Left kidney (tissue), 8 donors: ENCODE measurements at places on chromosomes 12 and 14.
A peak's percentile ranks its signal among the peaks of the same experiment; 100 is the strongest.

DNA sequence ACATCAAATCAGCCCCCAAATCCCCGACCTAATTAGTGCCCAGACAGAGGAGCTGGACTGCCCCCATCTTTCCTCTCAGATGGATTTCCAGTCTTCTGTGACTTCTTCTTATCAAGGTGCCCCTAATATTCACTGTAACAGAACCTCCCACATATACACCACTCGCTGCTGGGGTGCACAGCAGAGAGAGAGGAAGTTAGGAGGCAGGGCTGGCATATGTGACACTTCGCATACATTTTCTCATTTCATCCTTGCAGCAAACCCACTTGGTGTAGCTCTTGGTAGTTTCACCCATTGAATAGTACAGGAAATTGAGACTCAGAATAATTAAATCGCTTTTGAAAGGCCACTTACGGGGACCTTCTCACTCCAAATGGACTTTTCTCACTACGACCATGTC is 56.5 kb upstream of the CCND2 start:
- DNase-seq = no peak

- DNase-seq = no peak
These were observed 125.0 kb downstream of the PTPN11 start for GRCh38 chr12:112543751-112544150.

GRCh38 chr14:51014086-51014485 is 69.8 kb upstream of the PYGL start:
- no peak for DNase-seq

DNA sequence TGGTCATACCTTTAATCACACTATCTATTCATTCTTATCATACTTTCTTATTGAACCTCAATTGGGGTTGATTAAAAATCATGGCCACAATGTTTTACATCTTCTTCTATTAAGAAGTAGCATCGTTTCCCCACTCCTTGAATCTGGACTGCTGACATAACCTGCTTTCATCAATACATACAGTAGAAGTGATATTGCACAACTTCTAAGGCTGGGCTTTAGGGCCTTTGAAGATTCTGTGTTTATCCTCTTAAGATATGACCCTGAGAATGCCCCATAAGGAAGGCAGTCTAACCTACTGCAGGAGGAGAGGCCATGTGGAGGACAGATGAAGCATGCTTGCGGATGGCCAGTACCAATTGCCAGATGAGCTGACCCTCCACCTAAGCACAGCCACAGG is 1142.8 kb upstream of the SEL1L start:
- no peak for DNase-seq

DNA sequence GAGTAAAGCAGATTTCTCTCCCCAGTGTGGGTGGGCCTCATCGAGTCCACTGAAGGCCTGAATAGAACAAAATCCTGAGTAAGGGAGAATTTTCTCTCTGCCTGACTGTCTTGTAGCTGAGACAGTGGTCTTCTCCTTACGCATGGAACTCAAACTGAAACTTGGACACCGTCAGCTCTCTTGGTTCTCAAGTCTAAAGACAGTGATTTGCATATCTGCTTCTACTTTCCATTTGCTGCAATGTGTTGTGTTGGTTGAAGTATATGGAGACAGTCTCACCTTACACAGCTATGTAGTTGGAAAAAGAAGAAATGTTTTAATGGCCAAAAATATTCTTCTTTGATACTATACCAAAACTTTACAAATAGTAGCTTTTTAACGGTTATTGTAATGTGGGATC is 160.2 kb upstream of the LMNTD1 start:
- no peak for DNase-seq

GRCh38 chr12:6443361-6443983 is 1.3 kb upstream of the CD27 start:
- no peak for DNase-seq

- no peak for DNase-seq
These were observed 40.5 kb downstream of the CD163L1 start for GRCh38 chr12:7403466-7403865.

DNA sequence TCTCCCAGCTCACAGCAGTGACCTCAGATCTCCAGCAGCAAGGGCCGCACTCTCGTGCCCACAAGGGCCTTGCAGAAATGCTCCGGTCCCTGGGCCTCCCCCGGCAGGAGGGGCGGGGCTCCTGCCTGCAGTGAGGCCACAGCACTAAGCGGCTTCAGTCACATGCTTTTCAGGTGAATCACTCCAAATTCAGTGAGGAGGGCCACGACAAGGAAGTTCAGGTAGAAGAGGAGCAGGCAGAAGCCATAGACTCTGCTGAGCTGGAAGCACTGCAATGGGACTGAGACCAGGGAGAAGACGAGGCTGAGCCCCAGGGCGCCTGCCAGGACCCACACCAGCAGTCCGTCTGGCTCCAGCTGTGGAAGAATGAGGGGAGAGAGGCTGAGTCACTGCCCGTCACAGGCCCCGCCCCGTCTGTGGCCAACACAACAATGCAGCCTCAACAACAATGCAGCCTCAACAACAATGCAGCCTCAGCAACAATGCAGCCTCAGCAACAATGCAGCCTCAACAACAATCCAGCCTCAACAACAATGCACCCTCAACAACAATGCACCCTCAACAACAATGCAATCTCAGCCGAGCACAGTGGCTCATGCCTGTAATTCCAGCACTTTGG is 35.2 kb downstream of the SLC8B1 start:
- no peak for DNase-seq

- no peak for DNase-seq
These were observed 51.4 kb downstream of the WSCD2 start for GRCh38 chr12:108180255-108181094.

- DNase-seq = no peak
These were observed 10.1 kb upstream of the CABP1 start for GRCh38 chr12:120630104-120630892.

- no peak for DNase-seq
These were observed 108.7 kb upstream of the HIF1A start for GRCh38 chr14:61586544-61587055.

- DNase-seq = no peak
These were observed 123.6 kb downstream of the TSPAN9 start for GRCh38 chr12:3200814-3201233.

- no peak for DNase-seq
These were observed 98.7 kb downstream of the HECTD4 start for GRCh38 chr12:112283546-112283945.

- DNase-seq = no peak
These were observed 5.4 kb upstream of the DCP1B start for GRCh38 chr12:2009623-2010022.

GRCh38 chr14:20690848-20691640 is 2.5 kb downstream of the ANG start:
- peak; percentile 79 for DNase-seq

GRCh38 chr12:1217191-1217949 is 226.3 kb downstream of the ERC1 start:
- DNase-seq = peak; percentile 59

DNA sequence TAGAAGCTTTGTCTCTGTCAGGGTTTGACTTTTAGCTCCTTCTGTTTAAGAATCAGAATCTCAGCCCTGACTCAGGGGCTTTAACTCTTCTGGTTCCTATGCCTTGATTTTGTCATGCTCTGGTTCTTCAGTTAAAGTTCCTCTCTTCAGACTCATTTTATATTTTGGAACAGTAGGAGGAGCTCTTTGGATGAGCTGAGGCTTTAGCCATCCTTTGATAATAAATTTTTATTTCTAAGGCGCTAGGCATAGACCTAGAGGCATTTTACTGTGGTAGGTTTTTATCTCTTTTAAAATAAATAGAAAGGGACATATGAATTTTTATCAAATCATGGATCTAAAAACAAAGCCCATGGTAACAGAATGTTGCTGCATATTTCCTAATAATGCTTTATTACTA is 51.7 kb downstream of the ATP23 start:
- DNase-seq = no peak

DNA sequence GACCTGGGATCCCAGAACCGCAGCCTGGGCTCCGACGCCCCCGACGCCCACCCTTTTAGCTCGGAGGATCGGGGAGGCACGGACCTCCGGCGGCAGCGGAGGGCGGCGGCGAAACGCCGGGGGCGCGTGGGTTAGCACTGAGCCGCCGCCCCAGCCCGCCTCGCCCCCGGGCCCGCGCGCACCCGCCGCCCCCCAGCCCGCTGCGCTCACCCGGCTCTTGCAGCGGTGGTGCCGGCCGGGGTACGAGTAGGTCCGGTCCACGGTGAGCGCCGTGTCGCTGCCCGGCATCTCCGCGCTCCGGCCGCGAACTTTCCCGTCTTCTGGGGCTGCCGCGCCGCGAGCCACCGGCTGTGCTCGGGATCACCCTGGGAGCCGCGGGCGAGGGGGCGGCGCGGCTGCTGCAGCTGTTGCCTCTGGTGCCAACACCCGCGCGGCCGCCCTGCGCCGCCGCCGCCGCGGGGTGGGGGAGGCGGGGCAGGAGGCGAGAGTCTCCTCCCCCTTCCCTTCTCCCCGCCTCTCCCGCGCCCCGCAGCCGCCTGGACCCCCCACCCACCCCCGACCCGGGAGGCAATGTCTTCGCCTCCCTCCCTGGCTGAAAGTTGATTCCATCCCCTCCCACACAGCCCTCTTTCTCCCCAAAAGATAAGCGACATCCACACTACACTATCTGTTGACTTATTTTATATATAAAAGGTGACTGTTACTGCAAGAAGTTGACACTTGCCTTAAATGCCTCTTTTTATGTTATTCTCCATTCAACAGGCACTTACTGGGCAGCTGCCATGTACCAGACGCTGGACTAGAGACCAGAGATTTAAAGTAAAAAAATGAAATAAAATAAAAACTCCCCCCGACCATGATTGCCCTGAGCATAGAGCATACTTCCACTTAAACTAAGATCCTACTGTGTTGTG is at the start of gene TMCC3:
TMCC3 (minus strand) TSS at position 415 of the 914 bp plus-strand sequence; CDS start at position 288, 127 bp downstream.
- DNase-seq = peak; percentile 70

DNA sequence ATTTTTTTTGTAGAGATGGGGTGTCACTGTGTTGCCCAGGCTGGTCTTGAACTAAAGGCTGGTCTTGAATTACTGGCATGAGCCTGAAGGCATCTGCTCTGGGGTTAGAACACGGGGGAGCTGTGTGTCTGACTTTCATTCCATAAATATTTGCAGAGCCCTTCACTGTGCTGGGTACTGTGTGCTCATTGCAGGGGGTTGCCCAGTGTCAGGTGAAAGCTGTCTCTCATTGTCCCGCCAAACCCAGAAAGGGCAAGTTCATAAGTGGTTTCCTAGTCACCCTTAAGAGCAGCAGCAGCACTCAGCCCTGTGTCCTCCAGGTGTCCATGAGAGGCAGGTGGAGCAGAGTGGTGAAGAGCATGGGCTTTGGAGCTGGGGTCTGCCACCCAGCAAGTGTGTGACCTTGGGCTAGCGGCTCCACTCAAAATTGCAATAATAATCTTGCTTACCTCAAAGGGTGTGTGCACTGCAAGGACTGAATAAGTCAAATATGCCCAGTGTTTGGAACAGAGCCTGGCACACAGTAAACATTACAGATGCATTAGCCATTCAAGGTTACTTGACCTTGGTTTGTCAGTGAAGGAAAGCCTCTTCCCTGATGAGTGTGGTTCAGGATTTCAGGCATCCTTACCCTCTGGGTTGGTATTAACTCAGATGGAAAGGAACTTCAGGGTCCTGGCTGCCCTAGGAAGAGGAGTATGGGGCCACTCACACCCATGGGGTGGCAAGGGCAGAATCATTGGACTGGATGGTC is 4.4 kb upstream of the SMIM41 start:
- DNase-seq = no peak

DNA sequence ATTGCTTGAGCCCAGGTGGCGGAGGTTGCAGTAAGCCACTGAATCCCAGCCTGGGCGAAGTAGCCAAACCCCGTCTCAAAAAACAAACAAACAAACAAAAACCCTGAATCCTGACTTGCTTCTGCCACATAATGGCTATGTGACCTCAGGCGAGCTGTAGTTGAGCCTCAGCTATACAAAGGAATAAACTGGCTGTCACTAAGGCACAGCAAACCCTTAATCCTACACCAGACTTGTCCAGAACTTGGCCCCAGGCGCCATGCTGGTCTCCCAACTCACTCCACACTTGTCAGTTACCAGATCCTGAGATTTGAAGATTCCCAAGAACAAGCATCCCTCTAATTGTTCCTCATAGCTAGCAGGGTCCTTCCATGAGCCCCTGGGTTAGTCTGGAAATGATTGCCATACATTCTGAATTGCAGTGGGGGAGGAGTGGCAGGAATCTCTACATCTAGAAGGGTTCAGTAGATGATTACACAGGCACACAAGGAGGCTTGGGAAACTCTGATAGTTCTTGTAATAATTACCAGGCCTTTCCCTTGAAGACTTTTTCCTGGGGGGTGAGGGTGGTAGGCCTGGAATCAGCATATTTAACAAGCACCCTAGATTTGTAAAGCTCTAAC is 9.9 kb downstream of the MAP3K12 start:
- no peak for DNase-seq

GRCh38 chr12:100027671-100028070 is 42.9 kb upstream of the ANKS1B start:
- no peak for DNase-seq

GRCh38 chr12:54937376-54937775 is 47.2 kb downstream of the TESPA1 start:
- no peak for DNase-seq

DNA sequence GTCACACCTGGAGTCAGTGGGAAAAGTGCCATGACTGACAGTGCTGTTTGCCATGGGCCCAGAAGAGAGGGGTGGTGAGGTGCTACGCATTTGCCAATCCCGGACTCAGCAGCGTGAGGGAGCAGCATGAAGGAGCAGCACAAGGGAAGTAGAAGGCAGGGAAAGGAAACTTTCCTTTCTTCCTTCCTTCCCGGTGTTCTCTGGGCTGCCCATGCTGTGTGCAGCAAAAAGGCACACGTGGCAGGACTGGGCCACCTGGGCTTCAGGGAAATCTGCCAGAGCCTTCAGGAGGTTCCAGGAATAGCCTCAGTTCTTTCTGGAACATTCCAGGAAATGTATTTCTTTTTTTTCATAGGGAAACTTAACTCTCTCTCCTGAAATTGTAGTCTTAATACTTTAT is 23.0 kb downstream of the TRIM9 start:
- DNase-seq = no peak

GRCh38 chr12:113854385-113855142 is 111.6 kb downstream of the RBM19 start:
- no peak for DNase-seq

- DNase-seq = no peak
These were observed at the start of gene SLC10A1 for GRCh38 chr14:69796797-69797500. TSS of gene SLC10A1 (minus strand) at chr14:69797241. CDS start at chr14:69797155, 86 bp downstream.

- DNase-seq = peak; percentile 24
These were observed 145.3 kb downstream of the GRIN2B start for GRCh38 chr12:13836099-13836498.

GRCh38 chr12:93426412-93426805 is 15.3 kb downstream of the UBE2N start:
- no peak for DNase-seq

- DNase-seq = no peak
These were observed 9.4 kb downstream of the STX2 start for GRCh38 chr12:130829391-130830245.

DNA sequence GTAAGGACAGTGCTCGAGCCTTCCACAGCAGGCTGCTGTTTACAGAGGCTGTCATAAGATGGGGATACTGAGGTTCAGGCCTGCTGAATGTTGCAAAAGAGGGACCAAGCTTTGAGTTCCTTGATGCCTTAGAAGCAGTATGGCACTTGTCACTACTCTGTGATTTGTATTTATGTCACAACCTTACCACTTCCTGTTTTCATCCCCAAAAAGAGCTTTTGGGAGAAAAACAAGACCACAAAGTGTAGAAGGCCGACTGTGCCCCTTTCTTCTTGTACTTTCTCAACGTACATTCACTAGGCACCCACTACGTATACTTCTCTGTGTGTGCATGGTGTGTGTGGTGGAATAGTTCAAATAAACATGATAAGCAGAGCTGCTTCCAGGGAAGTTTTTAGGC is 90.1 kb downstream of the DRAM1 start:
- DNase-seq = no peak
